ENCODE measurements at places on chromosomes 1 and 21. TPM values are rescaled to one million over a fixed set of nuclear protein-coding genes. Genes with fewer than 3 reads are reported as not detected.

DNA sequence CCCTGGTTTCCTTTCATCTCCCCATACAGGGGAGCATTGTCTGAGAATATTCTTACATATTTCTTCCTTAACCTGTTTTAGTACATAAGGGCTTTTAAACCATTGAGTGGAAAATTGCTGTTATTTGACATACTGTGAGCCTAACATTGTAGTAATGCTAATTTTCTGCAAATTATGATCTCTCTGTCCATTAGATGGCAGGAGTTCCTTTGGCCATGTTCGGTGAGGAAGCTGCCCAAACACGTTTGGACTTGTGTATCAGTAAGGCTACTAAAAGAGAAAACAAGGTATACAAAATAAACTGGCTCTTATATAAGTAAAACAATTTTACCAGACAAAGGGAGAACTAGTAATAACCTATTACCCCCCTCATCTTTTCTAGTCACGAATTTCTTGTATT is 29.2 kb downstream of the CDC7 start:
- no peak for DNase-seq

DNA sequence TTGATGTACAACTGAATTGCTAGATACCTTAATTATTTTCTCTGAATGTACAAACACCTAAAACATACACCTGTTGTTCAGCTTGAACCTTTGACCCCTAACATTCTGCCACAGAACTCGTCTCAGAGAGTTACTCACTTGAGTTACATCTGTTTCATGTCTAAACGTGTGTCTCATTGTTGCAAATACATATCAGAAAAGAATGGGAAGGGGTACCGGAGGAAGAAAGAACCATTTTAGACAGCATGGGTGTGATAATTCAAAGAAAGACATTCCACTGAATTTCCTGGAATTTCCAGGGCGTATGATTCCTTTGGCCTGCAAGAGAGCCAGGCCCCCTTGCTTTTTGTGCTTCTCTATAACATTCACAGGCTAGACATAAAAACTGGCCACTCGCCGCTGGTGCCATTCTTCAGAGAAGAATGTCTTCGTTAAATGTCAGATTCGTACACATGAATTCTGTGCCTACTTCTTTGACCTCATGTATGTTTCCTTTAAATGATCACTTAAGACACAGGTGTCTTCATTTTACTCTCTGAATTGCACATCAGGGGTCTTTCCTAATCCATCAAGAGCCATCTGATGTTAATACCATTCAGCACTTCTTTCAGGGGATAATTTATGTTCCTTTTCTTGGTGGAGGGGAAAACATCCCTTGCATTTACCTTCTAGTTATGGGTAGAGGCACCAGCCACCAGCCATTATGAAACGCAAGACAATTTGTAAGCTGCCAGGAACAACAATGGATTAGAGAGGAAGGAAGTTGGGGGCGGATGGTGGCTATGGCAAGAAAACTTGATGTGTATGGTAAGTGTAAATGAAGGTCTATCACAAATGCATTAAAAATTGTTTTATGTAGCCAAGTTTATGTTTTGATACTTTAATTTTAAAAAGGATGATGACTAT is 12.7 kb downstream of the ATF3 start:
- no peak for DNase-seq

UTS2 gene
- total RNA-seq = not detected

PLK3 gene
- total RNA-seq = 57.1 TPM

DNA sequence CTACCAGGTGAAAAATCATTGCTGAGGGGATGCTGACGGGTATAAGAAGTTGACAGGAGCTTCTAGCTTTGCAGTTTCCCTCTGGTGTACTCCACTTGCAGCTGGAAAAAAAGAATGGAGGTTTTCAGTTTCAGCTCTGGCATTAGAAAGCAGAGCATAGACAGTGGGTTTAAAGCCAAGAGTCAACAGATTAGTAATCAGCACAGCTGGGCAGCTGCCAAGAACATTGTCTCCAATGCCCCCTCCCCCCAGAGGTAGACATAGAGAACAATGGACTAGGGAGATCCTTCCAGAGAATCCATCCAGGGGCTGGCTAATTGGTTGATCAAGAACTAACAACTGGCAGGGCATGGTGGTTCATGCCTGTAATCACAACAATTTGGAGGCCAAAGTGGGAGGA is 10.1 kb upstream of the ZBTB8B start:
- no peak for DNase-seq

DNA sequence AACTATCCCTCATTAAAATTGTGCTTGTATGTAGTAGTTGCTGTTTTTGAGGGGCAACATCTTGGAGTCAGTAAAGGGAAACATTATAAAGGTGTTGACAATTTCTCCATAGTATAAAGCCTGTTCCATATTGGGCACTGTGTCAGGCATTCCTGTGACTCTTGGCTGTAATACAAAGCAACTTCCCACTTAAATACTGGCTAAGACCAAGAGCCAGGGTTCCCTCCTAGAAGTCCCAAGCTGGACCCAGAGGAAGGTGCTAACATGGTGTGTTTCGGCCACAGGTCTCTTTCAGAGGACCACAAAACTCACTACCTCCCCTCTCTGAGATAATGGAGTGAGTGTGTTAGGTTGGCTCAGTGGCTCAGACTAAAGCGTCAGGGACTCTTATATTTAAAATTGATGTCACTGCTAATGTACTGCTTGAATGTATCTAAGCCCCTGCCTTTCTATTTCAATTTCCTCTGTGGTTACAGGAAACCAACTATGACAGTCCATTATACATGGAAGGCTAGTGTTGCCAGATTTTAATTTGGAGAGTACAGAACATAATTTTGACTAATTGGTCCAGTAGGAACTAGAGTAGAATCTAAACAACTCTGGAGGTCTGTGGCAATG is 74.7 kb upstream of the RGL1 start:
- no peak for DNase-seq

DNA sequence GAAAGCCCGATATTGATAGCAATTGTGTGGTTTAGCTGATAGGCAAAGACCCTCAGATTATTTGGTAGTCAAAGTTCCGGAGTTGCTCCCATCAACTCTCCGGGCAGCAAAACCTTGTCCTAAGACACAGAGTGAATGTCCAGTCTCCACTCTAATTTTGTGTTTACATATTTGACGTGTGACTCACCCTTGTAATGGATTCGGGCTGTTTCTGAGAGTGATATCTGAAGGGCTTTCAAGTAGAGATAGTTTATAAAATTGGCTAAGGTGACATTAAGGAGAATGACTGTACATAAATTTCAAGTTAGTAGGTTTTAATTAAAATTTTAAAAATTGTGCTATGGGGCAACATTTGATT is 154.2 kb downstream of the CNIH3 start:
- peak; percentile 10 for DNase-seq

PLA2G4A gene
- total RNA-seq = 2.4 TPM

- DNase-seq = no peak
Observed at GRCh38 chr1:57854436-57854835, 430.6 kb upstream of the DAB1 start.

GRCh38 chr1:172746091-172746949 is 87.4 kb downstream of the FASLG start:
- no peak for DNase-seq

TRIM67 gene
- total RNA-seq = 0.39 TPM

- DNase-seq = no peak
Observed at GRCh38 chr1:56798053-56798471, 21.1 kb downstream of the FYB2 start.

DNA sequence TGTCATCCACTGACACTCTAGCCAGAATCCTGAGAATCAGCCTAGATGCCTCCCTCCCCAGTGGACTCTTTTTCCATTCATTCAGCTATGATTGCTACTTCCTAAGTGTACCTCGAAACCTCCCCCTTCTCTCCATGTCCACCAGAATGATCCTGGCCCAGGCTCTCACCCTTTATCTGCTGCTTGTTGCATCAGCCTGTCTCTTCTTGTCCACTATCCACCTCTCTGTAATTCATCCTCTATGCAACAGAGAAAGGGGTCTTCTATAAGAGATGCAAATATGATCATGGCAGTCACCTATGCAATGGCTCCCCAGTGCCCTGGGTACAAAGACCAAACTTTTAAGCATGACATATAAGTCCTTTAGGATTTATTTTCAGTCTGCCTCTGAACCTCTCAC is 37.7 kb downstream of the JUN start:
- DNase-seq = no peak

DNA sequence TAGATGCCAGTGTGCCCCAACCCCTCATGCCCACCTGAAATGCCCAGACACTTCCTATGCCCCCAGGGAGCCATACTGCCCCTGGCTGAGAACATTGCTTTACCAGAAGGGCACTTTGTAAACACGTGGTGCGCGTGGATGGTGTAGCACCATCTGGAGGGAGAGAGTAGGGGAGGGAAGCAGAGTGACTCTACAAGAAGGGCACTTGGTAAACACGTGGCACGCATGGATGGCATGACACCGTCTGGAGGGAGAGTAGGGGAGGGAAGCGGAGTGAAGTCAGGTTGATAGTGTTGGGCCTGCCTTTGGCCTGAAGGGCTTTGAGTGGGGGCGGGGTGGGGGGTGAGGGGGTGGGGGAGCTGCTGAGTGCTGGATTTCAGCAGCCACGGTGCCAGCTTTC is 324.0 kb upstream of the VAMP3 start:
- DNase-seq = no peak

DNA sequence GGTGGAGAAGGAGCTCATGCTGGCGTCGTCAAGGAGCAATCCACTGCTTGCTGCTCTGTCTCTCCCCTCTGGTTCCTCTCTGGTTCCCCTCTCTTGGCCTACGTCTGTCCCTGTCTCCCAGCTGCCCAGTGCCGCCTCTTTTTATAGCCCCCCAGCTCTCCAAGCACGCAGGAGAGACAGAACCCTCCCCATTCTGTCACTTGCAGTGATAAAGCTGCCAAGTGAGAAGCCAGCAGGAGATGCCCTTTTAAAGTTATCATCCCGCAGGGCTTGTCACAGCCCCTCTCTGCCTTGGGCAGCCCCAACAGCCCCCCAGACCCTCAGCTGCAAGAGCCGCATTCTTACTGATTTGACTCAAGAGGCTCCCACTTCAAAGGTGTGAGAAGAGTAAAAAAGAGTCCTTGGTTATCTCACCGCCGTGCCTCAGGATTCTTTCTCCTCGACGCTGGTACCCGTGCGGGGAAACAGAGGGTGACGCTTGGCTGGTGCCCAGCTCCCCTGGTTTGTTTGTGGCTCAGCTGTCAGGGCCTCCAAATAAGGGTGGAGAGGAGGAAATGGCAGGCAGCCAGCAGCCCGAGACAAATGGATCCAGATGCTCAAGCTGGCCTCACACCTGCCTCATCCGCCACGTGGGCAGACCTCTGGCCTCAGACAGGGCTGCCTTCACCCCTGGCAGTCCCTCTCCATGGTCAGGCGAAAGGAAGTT is at the start of gene NPPA:
NPPA (minus strand) TSS at position 117 of the 706 bp plus-strand sequence; CDS start at position 18, 99 bp downstream.
- DNase-seq = no peak

DNA sequence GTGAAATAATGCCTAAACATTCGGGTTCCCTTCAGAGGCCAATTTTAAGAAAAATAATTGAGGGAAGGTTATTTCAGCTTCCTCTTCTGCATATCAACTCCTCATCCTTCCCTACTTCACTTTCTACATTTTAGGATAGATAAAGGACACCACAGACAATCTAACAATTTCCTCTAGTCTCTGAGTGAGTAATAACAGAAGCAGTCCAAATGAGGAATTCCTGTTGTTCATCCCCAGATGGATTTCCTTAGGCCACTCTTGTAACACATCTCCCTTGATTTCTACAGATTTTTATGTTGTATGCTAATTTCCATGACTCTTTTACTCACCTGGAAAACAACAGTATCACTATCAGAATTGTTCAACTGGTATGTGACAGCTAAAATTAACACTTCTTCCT is 87.7 kb upstream of the LYPLAL1 start:
- DNase-seq = no peak

GRCh38 chr21:23977971-23978370 is 1629.3 kb downstream of the MRPL39 start:
- DNase-seq = no peak

C4BPA gene
- total RNA-seq = not detected

FAM43B gene
- total RNA-seq = 0.37 TPM

TMEM200B gene
- 22.5 TPM for total RNA-seq

All from osteocyte (in vitro differentiated cells).